ENCODE measurements at places on chromosomes 7 and 10.

DNA sequence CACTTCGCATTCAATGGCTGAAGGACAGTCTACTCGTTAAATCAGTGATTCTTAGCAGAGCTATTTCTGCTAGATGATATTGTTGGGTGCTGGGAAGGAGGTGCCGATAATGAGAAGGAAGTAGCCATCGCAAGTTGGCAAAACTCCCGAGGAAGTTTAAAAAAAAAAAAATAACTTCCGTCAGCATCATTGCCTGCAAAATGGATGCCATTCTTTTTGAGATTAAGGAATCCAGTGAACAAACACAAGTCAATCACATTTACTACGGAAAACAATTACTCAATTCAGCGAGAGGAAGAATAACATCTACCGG lies 74.4 kb upstream of the SFMBT2 start:
- DNase-seq, result no peak

GRCh38 chr10:78838141-78838657 lies 230.6 kb upstream of the ZMIZ1 start:
- no peak for DNase-seq

- DNase-seq, result no peak
Observed at GRCh38 chr10:71473671-71474599, 77.2 kb downstream of the CDH23 start.

GRCh38 chr10:101050208-101051069 lies 11.3 kb upstream of the KAZALD1 start:
- no peak for DNase-seq

GRCh38 chr10:114543456-114543855 lies 114.6 kb downstream of the ABLIM1 start:
- no peak for DNase-seq

DNA sequence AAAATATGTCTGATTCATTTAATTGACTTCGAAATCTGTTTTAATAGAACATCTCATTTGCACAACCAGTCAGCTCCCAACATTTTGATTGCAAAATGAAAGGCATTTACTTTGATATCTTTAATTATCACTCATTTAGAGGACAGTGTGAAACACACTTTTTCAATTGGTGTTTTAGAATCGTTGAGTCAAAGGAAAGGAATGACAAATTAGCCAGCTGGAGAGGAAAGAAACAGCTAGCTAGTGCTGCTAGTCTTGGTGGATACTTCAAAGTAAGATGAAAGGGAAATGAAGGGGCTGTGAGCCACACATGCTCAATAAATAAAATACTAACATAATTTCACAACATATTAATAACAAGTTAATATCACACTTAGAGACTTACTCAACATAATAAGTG lies 570.2 kb downstream of the PHTF2 start:
- DNase-seq, result no peak

- DNase-seq, result no peak
Observed at GRCh38 chr7:25885057-25885576, 266.9 kb upstream of the NFE2L3 start.

- no peak for DNase-seq
Observed at GRCh38 chr10:63375859-63376258, 89.9 kb downstream of the JMJD1C start.

- DNase-seq, result no peak
Observed at GRCh38 chr10:1502451-1502850, 234.9 kb downstream of the ADARB2 start.

DNA sequence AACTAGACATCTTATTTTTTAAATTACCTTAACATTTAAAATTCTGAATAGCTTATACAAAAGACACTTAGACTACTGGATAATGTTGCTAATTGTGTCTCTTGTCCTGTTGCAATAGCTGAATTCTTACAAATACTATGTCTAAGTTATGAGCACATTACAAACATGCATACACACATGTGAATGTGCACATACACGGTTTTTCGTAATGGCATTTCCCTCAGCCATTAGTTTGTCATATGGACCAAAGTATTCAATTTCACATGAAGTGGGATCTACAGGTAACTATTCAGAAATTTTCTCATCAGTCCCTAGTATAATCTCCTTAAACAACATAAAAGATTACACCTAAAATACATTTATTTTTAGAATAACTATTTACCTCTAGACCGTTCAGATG lies 178.6 kb upstream of the BET1 start:
- no peak for DNase-seq

DNA sequence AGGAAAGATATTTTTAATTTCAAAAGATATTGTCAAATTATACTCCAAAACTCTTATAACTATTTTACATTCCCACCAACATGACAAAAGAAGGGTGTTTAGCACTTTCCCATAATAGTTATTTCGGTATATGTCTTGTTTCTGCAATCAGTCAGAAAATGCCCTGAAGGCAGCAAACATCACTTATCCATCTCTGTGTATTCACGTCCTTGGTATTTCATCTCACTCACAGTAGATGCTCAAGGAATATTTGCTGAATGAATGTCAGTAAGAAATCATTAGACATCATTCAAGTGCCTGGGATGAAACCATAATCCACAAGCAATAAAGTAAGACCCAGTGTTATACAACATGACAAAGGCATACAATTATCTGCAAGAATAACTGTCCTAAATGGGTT lies 112.7 kb downstream of the GFRA1 start:
- DNase-seq, result no peak

GRCh38 chr7:53811555-53812079 lies 730.6 kb upstream of the VSTM2A start:
- no peak for DNase-seq

DNA sequence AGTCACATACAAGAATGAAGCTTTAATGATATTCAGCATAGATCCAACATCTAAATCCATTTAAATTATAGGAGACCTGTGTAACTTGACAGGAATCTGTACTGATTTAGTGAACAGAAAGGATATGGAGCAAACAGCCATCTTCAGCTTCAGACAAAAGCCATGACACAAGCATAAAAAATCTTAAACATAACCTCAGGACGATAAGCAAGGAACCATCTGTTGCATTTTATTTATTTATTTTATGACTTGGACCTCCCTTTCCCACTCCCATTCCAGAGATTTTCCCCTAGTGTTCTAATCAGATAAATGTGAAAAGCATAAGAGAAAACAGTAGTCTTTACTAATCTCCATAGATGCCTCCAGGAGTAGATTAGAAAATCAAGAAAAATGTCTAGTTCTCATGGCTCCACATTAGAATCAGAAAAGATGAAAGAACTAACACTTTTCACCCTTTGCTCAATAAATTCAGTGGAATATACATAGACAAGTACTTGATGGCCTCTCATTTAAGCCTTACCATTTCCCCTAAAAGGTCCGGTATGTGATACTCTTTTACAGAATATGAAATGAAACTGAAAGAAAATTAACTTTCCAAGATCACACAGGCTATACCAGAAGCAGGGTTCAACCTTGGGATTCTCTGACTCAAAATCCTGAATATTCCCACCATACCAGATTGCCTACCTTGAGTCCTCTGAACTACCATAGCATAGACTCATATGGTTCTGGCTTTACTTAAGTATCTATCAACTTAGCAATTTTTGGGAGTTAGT lies 15.2 kb downstream of the CACNA2D1 start:
- no peak for DNase-seq

DNA sequence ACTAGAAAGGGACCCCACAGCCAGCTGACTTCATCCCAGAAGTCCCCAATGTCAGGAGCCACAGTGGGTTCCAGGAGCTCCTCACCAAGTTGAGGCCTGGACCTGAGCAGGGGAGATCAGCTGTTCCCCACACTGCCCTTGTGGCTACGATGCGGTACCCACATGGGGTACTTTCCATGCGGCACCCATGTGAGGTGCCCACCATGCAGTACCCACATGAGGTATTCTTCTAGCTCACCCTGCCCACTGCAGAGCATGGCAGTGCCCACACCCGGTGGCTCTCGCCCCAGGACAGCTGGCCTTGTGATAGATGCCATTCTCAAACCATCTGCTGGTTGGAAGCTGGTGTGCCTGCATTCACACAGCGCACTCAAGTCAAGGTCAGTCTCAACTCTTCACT lies 136.3 kb upstream of the PDE1C start:
- DNase-seq, result no peak

- DNase-seq, result no peak
Observed at GRCh38 chr7:113100121-113100603, 13.5 kb upstream of the GPR85 start.

DNA sequence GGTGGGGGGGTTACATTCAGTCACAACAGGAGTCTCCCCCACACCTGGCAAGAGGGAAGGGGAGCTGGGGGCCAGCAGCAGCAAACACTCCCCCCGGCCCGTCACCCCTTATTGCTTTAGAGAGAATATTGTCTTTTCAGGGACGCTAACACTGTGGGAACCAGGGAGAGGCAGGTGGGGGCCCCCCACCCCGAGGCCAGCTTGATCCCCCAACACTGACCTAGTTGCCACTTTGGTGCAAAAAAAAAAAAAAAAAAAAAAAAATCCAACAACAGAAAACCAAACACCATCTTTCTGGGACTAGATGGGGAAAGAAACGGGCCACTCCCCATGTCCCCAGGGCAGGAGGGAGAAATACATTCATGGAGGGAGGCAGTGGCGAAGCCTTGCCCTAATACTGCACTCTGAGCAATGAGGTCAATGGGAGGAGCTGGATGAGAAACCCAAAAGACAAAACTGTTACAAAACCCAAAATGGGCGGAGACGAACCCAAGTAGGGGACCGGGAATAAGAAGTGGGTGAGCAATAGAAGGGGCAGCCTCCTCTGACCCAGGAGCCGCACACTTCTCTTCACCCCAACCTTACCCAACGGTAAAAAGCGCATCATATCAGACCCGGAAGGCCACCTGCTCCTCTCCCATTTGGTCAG lies 6.5 kb downstream of the GNB2 start:
- DNase-seq, result no peak

GRCh38 chr7:25486656-25487055 lies 258.4 kb upstream of the NPVF start:
- DNase-seq, result no peak

DNA sequence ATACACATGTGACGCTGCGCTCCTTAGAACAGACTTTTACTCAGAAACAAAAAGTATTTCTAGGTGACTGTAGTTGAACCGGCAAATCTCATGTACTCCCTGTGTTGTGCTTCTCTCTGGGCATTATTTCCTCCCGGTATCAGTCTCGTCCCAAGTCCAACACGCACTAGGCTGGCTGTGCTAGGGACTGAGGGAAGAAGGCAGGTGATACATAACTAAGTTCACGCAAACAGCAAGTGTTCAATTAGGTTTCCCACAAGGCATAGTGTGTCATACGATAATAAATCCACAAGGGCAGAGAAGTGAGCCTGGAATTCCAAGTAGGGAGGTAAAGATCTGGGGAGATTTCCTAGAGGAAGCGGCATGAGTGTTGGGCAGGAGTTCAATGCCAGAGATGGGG lies 20.4 kb downstream of the FAM53B start:
- no peak for DNase-seq

- no peak for DNase-seq
Observed at GRCh38 chr10:133141144-133141957, 18.7 kb upstream of the KNDC1 start.

DNA sequence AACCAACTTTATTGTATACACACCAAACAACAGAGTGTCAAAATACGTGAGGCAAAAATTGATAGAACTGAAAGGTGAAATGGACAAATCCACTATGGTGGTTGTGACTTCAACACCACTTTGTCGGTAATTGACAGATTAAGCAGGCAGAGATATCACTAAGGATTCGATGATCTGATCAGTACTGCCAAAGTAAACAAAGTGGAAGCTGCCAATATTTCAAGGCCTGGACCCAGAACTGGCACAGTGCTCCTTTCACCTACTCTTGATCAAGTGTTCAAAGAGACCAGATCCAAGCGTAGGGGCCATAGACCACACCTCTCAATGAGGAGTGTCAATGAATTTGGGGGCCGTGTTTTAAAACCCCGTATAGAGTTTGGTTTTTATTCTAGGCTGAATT lies 167.0 kb downstream of the CDK14 start:
- DNase-seq, result no peak

DNA sequence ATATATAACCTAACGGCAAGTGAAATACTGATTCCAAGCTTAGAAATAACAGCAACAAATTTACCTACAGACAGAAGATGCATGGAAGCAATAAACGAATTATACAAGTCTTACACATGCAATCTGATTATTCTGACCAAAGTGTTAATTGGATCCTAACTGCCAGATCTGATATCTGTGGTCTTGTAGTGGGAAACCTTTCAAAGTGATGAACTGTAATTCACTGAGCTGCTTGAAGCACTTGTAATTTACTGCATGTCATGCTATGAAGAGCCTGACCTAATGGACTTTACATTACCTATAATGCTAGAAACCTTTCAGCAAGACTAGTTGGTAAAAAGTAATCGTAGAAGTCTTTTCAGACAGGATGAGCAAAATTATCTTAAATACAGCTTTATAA lies 205.6 kb downstream of the FOXP2 start:
- no peak for DNase-seq

DNA sequence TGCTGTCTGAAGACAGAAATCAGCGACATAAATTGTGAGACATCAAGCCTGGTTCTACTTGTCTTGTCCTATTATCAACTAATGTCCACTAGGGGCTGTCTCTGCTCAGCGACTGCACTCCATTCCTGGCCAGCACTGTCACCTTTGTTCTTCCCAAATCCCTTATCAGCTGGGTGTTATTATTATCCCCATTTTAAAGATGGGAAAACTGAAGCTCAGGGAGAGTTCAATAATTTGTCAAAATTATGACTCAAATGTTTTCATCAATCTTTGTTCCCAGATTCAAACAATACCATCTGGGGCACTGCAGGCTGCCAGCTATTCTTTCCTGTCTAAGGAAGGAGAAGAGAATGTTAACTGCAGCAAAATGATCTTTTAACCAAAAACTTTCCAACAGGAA lies 431.6 kb upstream of the NFE2L3 start:
- no peak for DNase-seq

- DNase-seq, result no peak
Observed at GRCh38 chr7:48643431-48644013, 280.8 kb upstream of the CDC14C start.

- no peak for DNase-seq
Observed at GRCh38 chr7:94559972-94560371, 50.4 kb downstream of the CASD1 start.

GRCh38 chr10:31299119-31299518 lies 19.9 kb upstream of the ZEB1 start:
- DNase-seq, result no peak

DNA sequence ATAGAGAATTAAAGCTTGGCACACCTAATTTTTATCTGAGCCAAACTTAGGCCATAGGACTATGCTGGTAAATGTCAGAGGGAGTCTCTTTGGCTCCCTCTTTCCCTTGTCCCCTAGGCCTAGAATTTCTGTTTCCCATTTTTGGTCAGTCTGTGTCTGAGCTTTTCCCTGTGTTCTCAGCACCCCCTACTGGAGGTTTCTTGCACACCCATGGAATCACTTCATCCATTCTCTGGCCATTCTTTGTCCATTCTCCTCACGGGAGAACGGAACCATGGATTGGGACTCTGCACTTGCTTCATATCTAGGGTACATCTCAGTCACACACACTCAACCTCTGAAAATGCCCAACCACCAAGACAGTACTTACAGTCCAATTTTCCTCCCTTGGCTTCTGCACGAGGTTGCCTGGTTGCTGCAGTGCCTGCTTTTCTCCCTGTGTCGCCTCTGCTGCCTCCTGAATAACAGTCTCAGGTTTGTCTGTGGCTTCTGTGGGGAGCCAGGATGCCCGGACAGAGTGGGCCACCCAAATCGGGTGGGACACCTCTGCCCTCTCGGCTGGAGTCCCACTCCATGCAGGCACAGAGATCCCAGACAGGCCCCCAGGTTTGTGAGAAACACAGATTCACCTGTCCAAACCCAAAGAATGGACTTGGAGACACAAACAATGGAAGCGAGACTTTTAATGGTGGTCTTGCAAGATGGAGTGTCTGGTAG lies 35.1 kb upstream of the DNAH11 start:
- peak; percentile 28 for DNase-seq

Measured in iPS DF 19.7 (cell line).